ENCODE measurements at places on chromosomes 5 and 9.

DNA sequence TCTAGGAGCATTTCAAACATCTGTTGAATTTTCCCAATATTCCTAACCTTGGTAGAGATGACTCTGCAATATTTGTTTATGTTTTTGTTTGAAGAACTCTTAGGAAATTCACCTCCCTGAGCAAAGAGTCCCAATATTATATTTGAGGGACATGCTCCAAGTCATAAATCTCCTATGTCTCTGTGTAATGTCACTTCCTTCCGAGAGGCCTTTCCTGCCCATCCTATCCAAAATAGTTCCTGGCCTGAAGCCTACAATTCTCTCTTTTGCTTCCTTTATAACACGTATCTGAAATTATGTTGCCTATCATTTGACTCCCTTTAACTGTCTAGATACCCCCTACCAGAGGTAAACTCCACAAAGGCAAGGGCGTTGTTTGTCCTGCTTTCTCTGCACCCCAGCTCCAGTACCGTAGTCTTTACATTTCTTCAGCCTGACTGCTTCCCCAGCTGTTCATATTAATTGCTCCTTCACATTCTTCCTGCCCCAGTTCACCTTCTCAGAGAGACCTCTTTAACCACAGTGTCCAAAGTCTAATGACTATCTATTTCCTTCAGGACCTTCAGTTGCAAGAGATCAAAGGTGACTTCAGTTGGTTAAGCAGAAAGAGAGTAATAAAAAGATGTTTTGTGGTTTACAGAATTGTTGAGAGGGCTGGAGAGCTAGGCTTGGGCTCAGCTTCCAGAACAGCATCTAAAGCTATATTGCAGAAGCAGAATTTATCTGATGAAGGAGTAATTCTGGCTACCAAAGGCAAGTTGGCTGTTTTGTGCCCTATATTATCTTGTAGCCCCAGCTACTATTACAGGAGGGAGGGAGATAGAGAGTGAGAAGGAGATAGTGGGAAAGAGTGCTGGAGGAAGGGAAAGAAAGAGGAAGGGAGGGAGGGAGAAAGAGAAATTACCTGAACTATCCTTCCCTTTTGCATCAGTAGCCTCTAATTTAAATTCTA lies 109.3 kb upstream of the TMEM161B start:
- no peak for DNase-seq

- no peak for DNase-seq
These were observed 284.3 kb downstream of the ARHGAP26 start for GRCh38 chr5:143054480-143054941.

DNA sequence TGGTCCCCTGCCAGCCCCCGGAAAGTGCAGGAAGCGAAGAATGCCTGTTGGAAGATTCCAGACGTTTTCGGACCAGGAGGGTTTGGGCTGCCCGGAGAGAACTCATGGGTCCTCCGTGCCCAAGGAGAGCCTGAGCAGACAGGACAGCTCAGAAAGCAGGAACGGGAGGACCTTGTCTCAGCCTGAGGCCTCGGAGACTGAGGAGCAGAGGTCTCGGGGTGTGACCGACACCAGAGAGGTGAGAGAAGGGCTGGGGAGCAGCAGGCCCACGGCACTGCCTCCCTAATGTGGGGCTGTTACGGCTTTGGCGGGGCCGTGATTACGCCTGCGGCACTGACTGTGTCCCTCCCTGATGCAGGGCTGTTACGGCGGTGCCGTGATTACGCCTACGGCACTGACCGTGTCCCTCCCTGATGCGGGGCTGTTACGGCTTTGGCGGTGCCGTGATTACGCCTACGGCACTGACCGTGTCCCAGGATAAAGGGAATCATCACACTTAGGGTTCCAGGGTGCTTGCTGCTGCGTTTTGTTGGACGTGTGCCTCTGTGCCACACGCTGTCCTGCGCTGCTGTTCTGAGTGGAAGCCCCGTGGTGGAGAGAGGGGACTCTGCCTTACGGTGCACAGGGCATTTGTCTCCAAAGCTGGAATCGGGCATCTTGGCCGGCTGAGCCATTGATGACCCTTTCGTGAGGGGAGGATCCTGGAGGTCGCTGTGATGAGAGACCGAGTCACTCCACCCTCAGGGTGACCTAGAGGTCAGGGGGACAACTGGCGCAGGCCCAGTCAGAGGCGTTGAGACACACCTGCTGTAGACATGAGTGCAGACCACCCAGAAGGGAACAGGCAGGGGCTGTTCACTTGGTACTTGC lies 25.7 kb downstream of the CEP72 start:
- DNase-seq, result no peak

DNA sequence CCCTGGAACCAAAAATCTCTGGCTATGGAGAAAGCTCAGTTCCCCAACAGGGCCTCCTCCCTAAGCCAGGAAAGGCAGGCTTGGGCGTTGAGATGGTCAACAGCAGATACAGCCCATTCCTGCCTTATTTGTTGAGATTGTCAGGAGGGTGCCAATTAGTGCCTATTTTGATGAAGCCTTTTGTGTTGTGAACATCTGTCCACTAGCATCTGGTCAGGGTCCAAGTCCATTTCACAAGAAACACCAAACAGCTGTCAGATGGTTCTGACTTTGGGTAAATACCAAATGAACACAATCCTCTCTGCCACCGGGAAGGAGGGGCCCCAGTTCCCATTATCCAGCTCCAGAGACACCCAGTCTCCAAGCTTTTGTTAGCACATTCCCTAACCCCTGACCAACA lies 19.9 kb downstream of the SEMA6A start:
- DNase-seq, result no peak

- no peak for DNase-seq
These were observed 213.5 kb downstream of the GLIS3 start for GRCh38 chr9:4086119-4087090.

DNA sequence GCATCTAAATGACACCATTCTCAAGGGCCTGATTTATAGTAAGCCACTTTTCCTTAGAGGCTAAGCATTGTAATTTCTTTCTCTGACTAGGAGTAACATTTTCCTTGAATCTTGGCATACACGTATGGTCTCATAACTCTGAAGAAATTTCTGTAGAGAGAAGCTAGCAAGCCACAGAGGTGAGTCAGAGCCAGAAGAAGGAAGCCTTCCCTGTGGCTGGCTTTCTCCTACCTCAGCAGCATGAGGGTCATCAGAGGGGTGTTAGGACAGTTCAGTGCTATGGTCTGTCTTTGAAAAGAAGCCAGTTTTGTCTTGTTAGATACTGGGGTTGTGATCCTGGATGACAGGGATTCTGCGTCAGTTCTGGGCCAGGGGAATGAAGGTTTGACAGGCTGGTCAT lies 3.2 kb downstream of the SNX30 start:
- no peak for DNase-seq

DNA sequence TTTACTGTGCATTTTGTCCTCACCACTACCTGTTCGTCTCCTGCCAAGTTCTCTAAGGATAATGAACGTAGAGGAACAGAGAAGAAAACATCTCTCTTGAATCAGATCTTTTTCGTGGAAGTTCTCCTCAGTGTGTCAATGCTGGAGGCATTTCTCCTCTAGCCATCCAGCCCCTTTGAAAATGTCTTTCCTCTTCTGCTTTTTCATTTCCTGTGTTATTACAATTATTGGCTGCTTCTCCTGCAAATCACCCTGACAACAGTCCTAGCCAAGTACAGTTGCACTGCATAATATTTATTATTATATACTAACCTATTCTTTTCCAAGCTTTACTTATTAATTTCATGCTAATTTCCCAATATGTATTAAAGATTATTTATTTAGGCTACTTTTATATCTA lies 61.8 kb upstream of the TRPM3 start:
- DNase-seq, result no peak

GRCh38 chr9:134858051-134858841 lies 22.4 kb upstream of the FCN2 start:
- DNase-seq, result no peak

- no peak for DNase-seq
These were observed 109.2 kb downstream of the RAPGEF6 start for GRCh38 chr5:131525805-131526204.

DNA sequence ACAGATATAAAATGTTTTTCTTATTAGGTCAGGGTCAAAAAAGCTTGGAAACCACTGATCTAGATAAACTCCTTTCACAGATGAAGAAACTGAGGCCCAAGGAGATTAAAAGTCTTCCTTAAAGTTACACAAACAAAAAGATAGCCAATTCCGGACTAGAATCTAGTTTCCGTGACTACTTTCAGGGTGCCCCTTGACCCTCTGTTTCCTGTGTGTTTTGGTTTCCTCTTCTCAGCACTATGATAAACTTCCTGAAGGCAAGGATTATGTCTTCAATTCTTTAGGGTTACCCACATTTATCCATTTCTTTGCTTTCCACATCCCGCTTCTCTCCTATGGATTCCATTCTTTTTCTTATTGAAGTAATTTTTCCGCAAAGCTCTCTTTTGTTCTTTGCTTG lies 83.1 kb downstream of the ADAMTS12 start:
- DNase-seq, result no peak

GRCh38 chr5:123659495-123659894 lies 147.5 kb downstream of the CSNK1G3 start:
- DNase-seq, result no peak

DNA sequence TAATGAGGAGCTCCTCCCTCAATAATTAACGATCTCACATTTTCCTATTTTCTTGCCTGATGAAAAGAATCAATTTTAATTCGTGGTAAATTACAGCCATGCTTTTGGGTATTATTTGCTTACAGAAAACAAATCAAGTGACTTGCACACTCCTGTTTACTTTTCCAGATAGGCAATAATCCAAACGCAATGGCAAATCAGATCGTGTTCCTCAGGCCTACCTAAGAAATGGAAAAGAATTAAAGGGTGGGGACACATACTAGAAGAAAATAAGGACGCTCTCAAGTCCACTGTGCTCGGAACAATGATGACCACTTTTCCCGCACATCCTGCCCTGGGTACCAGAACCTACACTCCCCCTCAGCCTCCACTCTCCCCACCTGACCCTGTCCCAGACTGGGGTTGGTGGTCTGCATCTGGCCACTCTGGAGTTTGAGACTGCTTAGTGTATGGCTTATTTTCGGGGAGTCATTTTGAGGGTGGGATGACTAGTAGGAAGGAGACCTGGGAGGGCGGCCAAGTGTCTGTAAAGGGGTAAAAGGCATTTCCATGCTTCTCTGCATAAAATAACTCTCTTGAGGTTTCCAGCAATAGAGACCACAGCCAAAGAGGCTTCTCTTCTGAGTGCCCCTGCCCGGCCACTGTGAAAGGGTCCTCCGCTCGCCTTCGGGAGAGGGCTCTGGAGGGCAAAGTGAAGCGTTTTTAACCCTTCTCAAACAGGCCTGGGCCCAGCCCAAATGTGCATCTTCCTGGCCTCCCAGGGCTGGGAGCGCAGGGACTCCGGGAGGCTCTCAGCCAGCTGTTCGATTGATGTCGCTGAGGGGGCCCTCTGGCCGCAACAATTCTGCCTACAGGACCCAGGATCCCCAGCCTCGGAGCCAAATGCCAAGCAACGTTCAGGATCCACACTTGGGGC lies 4.5 kb upstream of the OTP start:
- no peak for DNase-seq

DNA sequence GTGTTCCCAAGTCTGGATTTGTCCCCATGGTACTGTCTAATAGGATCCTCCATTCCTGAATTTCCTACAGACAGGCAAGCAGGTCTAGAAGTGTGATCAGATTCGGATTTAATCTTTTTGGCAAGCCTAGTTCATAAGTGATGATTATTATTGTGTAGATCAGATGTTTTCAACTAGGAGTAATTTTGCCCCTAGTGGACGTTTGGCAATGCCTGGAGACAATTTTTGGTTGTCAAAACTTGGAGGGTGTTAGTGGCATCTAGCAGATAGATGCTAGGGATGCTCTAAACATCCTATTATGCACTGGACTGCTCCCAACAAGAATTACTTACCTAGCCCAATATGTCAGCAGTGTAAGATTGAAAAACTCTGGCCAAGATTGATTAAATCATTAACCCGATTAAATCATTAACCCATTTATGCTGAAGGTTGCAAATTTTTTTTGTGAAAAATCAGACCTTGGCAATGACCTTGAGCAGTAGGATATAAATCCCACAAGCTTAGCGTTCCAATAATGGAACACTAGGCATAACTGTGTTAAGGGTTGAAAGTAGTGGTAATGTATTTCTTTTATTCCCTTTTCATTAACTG lies 28.2 kb downstream of the TCERG1 start:
- DNase-seq, result no peak

Data from NCI-H1436 (cell line).